Type B pancreatic cell (in vitro differentiated cells): ENCODE measurements at places on chromosomes 1 and 21.

DNA sequence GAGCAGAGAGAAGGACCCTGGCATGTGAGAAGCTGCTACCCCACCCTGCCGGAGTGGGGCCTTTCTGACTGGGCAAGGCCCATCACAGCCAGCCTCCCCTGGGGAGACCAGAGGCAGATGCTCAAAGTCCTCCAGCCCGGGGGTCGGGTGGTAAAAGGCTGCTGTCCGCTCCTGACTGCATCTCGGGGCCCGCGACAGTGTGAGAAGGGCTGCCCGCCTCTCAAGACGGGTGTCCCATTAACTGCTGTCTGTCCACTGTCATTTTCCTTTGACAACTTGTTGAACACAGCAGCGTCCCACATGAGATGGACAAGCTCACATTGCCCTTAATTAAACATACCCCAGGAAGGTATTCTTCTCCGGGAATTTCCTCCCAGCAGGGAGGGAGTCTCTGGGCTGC lies 91.4 kb upstream of the ARHGEF16 start:
- no peak for DNase-seq

DNA sequence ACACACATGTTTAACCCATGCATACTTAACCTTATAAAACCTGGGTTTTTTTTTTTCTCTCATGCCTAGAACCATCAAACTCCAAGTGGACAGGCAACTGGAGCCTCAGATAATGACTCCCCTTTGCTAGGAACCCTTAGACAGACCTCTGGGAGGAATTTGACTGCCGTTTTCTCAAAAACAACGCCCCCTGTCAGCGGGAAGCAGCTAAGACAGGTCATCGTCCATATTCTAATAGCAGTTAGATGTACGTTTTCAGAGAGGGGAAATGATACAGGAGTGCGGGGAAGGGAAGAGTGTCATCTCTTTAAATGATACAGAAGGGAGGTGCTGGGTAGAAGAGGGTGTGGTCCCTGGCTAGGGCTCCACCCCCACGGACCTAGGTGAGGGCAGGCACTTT lies 34.7 kb downstream of the LRRC3 start:
- no peak for DNase-seq

GRCh38 chr21:33124889-33125288 lies 54.9 kb downstream of the OLIG1 start:
- DNase-seq, result no peak

GRCh38 chr1:229252228-229252984 lies 18.5 kb upstream of the RAB4A start:
- no peak for DNase-seq

DNA sequence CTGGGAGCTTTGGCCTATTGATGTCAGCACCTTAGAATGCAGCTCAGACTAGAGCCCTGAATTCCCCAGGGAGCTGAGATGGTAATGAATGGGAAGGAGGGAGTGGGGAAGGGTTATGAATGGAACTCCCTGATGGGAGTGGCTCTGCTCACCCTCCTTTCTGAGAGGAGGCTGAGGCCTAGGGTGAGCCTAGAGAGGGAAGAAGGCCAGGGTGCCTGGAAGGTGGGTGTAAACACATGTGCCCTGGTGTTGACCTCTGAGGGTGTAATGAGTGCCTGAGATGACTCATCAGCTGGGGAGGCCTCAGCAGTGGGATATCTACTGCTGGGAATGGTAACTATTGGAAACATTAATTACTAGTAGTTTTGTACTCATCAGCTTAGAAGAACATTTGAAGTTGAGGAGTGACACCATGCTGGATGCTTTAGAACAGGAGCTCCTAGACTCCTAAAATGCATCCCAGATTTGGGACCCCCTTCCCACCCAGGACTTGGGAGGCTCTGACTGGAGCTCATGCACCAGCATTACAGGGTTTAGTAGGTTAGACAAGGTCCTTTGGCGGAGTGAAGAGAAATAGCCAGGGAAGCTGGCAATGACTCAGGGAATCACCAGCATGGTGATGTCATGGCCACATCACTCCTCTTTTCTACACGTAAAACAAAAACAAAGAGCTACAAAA lies 16.0 kb upstream of the PIGV start:
- no peak for DNase-seq
